ENCODE measurements at places on chromosomes 3 and 15. TPM values are rescaled to one million over a fixed set of nuclear protein-coding genes. Genes with fewer than 3 reads are reported as not detected.

Gene C3orf70
- 0.67 TPM for polyA plus RNA-seq

Gene CHL1
- polyA plus RNA-seq = 4.9 TPM

Gene C3orf22
- not detected for polyA plus RNA-seq

Gene ADAMTSL3
- 0.85 TPM for polyA plus RNA-seq

Gene FAM174B
- 19.0 TPM for polyA plus RNA-seq

Gene ZNF620
- polyA plus RNA-seq = 3.0 TPM

Gene PRICKLE2
- polyA plus RNA-seq = 4.1 TPM

Gene TAGLN3
- polyA plus RNA-seq = 0.71 TPM

Gene C15orf61
- polyA plus RNA-seq = 2.6 TPM

Gene EFL1
- polyA plus RNA-seq = 4.1 TPM

Gene NR2E3
- polyA plus RNA-seq = 0.06 TPM

Gene DLEC1
- 4.2 TPM for polyA plus RNA-seq

Gene RLBP1
- not detected for polyA plus RNA-seq

Gene SPRED1
- polyA plus RNA-seq = 7.9 TPM

Gene TM4SF4
- 0.22 TPM for polyA plus RNA-seq

Gene IMPG2
- polyA plus RNA-seq = 0.05 TPM

Gene DET1
- polyA plus RNA-seq = 2.9 TPM

Gene TMEM158
- polyA plus RNA-seq = 1.1 TPM

Gene MB21D2
- 2.8 TPM for polyA plus RNA-seq

Gene CDHR4
- polyA plus RNA-seq = 9.8 TPM

Gene LYSMD4
- 3.7 TPM for polyA plus RNA-seq

Gene FOXB1
- not detected for polyA plus RNA-seq

Gene TMEM108
- polyA plus RNA-seq = 5.3 TPM

Gene SLC22A13
- polyA plus RNA-seq = 0.20 TPM

Gene ECT2
- 4.2 TPM for polyA plus RNA-seq

Gene RBMS3
- polyA plus RNA-seq = 10.8 TPM

Gene MASP1
- polyA plus RNA-seq = 0.47 TPM
